ENCODE measurements at places on chromosomes 13 and 19.

GRCh38 chr13:38868399-38868798 is 122.2 kb downstream of the STOML3 start:
- no peak for DNase-seq

- DNase-seq: no peak
Measured at GRCh38 chr13:85665286-85665685, 133.9 kb downstream of the SLITRK6 start.

DNA sequence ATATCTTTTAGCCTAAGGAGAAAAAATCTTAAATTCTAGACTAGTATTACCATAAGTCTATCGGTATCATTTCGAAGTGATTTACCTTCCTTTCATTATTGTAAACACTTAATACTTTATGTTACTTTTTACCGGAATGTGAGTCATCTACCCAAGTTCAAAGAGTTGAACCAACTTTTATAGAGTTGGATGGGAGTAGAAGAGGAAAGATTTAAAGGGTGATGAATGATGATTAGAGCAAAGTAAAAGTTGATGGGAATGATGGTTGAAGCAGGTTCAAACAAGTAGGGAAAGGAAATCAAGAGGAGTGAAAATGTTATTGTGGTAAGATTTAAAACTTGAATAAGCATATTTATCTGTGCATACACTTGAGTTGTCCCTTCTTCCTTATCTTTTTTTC is 11.3 kb upstream of the LPAR6 start:
- DNase-seq: no peak

- DNase-seq: no peak
Measured at GRCh38 chr19:15487038-15487437, 7.7 kb upstream of the PGLYRP2 start.

DNA sequence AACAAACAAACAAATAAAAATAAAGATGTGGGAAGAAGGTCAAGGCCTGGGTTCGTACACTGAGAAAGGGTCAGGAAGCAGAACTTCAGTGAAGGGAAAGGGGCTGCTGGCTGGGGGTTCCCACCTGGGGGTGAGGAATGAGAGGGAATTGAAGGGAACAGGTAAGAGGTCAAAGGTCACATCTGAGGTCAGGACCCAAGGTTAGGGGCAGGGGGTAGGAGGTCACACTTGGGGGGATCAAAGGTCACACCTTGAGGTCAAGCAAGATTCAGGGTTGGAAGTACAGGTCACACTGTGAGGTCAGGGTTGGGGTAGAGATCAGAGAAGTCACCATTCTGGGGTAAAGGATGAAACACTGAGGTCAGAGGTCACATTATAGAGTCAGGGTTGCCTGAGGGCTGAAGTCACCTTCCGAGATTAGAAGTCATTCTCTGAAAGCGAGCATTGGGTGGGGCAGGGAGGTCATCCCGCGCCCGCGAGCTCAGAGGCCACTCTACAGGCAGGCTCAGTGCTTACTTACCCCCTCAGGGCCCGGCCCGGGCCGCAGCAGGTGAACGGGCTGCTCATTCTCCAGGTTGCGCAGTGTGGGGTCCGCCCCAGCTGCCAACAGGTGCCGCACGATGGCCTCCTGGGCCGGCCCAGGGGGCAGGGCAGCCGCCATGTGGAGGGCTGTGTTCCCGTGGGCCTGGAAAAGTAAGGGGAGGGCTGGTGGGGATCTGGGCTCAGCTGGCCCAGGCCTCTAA is 10.8 kb downstream of the NFKBID start:
- peak; percentile 58 for DNase-seq

All from activated CD4-positive, alpha-beta T cell treated with anti-CD3 and anti-CD28 coated beads for 1 hour (primary cell).